ENCODE measurements at places on chromosomes 2 and 18. TPM values are rescaled to one million over a fixed set of nuclear protein-coding genes. Genes with fewer than 3 reads are reported as not detected.
A peak's percentile ranks its signal among the peaks of the same experiment; 100 is the strongest.

CD207 gene
- 0.33 TPM for polyA plus RNA-seq

GALNT14 gene
- 1.6 TPM for polyA plus RNA-seq

- H3K36me3 ChIP-seq, result no peaks in the 10 kb centered on the region
- H3K27me3 ChIP-seq, result no peaks in the 10 kb centered on the region
- H3K4me1 ChIP-seq, result no peaks in the 10 kb centered on the region
- no peak for DNase-seq
Measured at GRCh38 chr18:944440-944839, 39.8 kb downstream of the ADCYAP1 start.

MTCL1 gene
- 28.0 TPM for polyA plus RNA-seq

ZNF532 gene
- 34.7 TPM for polyA plus RNA-seq

ALPI gene
- not detected for polyA plus RNA-seq

PRKAG3 gene
- not detected for polyA plus RNA-seq

DNA sequence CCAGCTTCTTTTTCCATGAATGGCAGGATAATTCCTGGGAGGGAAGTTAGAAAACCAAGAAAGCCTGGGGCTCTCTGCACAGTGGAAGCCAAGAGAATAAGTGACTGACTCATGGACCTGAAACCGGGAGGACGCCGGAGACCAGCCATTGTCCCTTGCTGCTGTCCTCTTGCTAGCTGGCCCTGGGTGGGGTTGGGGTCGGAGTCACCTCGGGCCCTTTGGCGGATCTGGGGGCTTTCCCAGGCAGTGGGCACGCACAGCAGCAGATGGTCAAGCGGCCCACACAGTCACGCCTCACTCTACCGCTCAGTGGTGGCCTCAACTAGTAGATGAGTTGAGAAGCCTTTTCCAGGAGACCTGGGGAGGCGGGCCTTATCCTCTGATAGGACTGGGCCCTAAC lies 15.6 kb downstream of the EFHD1 start:
- no peaks in the 10 kb centered on the region for H3K4me1 ChIP-seq
- H3K4me3 ChIP-seq, result no peak overlapping the region
- no peak overlapping the region for H3K27ac ChIP-seq
- H3K27me3 ChIP-seq, result no peaks in the 10 kb centered on the region
- no peak for DNase-seq

IAH1 gene
- polyA plus RNA-seq, result 133 TPM

DNA sequence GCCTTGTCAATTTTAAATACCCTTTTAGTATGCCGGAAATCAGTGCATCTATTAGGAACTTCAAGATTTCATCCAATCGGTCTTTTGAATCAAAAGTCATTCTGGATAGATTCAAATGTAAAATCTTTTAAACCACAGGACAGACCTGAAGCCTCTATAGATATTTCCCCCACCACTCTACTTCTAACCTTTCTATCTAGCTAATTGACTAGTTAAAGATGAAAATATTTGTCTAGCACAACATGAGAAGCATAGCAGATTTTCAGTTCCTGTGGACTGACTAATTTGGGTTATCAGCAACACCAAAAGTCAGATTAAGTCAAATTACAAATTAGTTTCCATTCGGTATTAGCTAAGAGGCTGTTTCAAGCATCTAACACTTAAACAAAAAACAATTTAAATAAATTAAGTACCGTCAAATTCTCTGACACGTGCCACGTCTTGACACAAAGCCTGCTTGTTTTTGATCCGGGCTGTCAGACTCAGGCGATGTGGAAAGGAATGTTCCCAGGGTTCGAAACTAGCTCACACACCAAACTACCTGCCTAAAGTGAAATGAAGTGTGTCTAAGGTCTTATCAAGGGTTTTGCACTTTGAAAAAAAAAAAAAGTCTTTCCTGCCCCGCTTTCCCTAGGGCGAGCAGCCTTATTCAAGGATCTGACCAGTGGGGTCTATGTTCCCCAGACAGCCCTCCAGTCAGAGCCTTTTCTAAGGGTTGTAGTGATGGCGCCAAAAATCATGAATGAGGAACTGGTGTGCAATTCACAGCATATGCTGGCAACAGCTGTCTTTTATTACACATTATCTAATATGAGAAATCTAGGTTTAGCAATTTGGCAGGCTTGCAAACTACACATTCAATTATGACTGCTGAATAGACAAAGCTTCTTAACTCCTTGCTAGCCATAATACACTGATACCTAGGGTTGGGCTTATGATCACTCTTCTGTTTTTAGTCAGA lies 4.7 kb downstream of the CYTIP start:
- H3K4me3 ChIP-seq, result no peak overlapping the region
- DNase-seq, result peak; percentile 42

DNA sequence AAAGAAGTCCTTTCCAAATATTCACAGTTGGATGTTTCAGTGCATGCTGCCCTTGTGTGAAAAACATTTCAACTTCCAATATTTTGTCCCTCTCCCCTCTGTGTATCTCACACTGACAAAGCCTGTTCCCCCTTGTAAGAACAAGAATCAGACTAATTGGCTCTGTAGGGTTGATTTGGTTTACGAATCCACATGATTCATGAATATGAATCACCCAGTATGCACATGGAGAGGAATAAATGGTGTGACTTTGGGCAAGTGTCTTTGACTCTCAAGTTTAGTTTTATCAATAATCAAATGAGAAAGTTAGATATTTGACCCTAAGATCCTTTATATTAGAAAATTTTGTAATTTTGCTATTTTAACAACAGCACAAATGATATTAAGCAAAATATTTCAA lies 9.3 kb upstream of the CDH20 start:
- no peak overlapping the region for H3K4me3 ChIP-seq
- no peaks in the 10 kb centered on the region for H3K27me3 ChIP-seq
- no peaks in the 10 kb centered on the region for H3K36me3 ChIP-seq
- no peaks in the 10 kb centered on the region for H3K4me1 ChIP-seq
- DNase-seq, result no peak

SESTD1 gene
- polyA plus RNA-seq, result 4.6 TPM

GRCh38 chr2:157789933-157790511 lies 86.1 kb downstream of the ACVR1 start:
- no peak overlapping the region for H3K4me3 ChIP-seq
- peaks cover 16% of the 10 kb centered on the region for H3K36me3 ChIP-seq
- no peak overlapping the region for H3K27ac ChIP-seq
- H3K27me3 ChIP-seq, result no peaks in the 10 kb centered on the region

- no peaks in the 10 kb centered on the region for H3K27me3 ChIP-seq
- H3K4me3 ChIP-seq, result no peak overlapping the region
- H3K27ac ChIP-seq, result peak overlapping the region; percentile 74
- no peak for DNase-seq
Measured at GRCh38 chr18:48836806-48837615, 113.8 kb downstream of the SMAD7 start.

GRCh38 chr2:170313347-170313991 lies 135.5 kb downstream of the MYO3B start:
- no peaks in the 10 kb centered on the region for H3K36me3 ChIP-seq
- H3K27ac ChIP-seq, result no peak overlapping the region
- DNase-seq, result no peak
- H3K27me3 ChIP-seq, result no peaks in the 10 kb centered on the region
- H3K4me3 ChIP-seq, result no peak overlapping the region

- H3K27me3 ChIP-seq, result no peaks in the 10 kb centered on the region
- H3K4me3 ChIP-seq, result peak overlapping the region; percentile 12
- DNase-seq, result peak; percentile 36
- H3K27ac ChIP-seq, result peak overlapping the region; percentile 85
- H3K36me3 ChIP-seq, result no peaks in the 10 kb centered on the region
Measured at GRCh38 chr18:70553245-70553935, 264.5 kb downstream of the SOCS6 start.

DNA sequence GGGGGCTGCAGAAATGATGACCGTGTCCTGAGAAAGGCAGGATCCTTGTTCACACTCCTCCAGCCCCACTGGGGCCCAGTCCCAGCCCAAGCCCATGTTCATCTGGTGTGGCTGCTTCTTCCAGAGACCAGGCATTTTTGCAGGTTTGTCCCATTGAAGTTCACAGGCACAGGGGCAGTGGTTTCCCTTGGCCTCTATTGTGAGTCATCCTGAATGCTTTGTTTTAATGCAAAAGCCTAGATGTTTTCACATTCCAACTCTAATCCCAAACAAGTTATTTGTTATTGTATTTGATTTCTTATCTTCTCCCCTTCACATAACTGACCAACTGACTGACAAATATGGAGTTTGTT lies 426.4 kb upstream of the ID2 start:
- H3K27ac ChIP-seq, result no peak overlapping the region
- DNase-seq, result no peak
- H3K4me3 ChIP-seq, result no peak overlapping the region
- no peaks in the 10 kb centered on the region for H3K4me1 ChIP-seq
- no peaks in the 10 kb centered on the region for H3K27me3 ChIP-seq

UBE2F gene
- polyA plus RNA-seq, result 56.9 TPM

DNA sequence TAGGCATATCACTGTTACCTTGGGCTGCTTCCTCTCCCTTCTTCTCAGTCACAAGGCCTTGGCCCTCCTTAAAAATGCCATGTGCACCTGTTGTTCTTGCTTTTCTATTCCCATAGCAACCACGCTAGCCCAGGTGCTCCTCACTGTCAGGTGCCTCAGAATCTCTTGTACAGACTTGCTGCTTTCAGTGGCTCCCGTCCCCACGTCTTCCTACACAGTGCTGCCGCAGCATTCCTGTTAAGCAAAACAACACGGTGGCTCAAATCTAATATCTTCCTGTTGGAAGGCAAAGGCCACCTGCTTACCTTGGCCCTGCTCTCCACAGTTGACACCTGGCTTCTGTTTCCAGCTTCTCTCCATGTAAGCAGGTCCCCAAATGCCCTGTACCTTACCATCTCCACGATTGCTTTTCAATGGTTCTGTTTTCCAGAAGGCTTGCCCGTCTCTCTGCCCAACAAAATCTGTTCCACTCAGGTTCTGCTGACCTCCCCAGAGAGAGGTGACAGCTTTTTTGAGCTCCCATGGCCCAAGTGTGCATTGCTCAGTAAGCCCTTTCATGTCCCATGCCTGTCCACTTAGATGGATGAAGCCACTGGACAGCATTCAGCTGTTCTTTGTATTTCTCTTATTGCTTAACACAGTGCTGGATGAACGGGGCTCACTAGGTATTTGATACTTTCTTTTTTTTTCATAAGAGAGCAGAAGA lies 240.4 kb downstream of the PRKCE start:
- no peaks in the 10 kb centered on the region for H3K27me3 ChIP-seq
- H3K27ac ChIP-seq, result no peak overlapping the region
- no peak overlapping the region for H3K4me3 ChIP-seq
- H3K4me1 ChIP-seq, result peaks cover 21% of the 10 kb centered on the region
- no peaks in the 10 kb centered on the region for H3K36me3 ChIP-seq

GRCh38 chr2:50391556-50391955 lies 640.4 kb downstream of the NRXN1 start:
- no peaks in the 10 kb centered on the region for H3K4me1 ChIP-seq
- H3K4me3 ChIP-seq, result no peak overlapping the region
- DNase-seq, result no peak
- no peaks in the 10 kb centered on the region for H3K27me3 ChIP-seq
- no peaks in the 10 kb centered on the region for H3K36me3 ChIP-seq
- no peak overlapping the region for H3K27ac ChIP-seq

DNA sequence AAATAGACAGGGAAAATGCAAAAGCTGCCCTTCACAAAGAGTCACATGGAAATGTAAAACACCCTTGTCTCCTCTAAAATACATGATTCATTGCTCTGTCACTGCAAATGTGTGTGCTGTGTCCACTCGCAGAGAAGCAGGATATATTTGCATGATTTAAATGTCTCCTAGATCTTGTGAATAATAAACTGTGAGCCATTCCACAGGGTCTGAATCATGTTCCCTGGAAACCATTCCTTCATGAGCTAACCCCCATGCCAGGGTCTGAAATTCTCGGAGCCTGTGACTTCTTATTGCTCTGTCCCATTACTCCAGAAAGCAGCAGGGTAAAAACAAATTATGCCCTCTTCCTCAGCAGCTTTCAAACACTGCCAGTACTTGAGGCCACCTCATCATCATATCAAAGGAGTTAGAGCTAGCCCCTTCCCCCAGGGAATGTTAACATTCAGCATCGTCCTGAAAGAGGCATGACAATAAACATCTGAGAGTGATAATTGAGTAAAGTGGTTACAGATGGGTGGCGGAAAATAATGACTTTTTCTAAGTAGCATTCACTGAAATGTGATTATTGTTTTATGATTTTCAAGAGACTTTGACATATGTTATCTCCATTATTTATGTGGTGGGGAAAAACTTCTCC lies 11.7 kb upstream of the CNGA3 start:
- H3K36me3 ChIP-seq, result no peaks in the 10 kb centered on the region
- no peaks in the 10 kb centered on the region for H3K27me3 ChIP-seq
- peak overlapping the region; percentile 36 for H3K27ac ChIP-seq
- 0 out of 2 replicates have a peak overlapping the region, but pooled peaks have one; percentile 19 for H3K4me3 ChIP-seq

CFAP221 gene
- polyA plus RNA-seq, result 0.12 TPM

GRCh38 chr18:45236676-45237075 lies 378.6 kb upstream of the SLC14A2 start:
- no peaks in the 10 kb centered on the region for H3K27me3 ChIP-seq
- H3K4me1 ChIP-seq, result no peaks in the 10 kb centered on the region
- no peak overlapping the region for H3K27ac ChIP-seq
- no peak for DNase-seq
- H3K4me3 ChIP-seq, result no peak overlapping the region

DNA sequence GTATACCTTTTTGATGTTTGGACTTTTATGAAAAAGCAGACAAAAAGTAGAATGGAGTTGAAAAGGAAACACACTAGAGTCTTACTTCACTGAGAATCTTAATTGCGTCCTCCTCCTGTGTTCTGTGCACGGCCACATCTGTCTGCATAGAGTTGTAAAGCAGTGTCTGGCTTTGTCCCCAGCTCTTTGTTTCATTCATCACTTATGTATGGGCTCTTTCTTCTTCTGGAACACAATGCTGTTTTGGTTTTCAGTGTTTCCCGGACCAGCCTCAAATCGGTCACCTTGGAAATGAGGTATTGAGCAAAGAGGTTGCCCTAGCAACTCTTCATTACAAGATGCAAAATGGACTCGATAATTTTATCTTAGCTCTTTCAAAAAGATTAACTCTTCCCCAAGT lies 104.3 kb upstream of the CNGA3 start:
- no peaks in the 10 kb centered on the region for H3K36me3 ChIP-seq
- H3K27ac ChIP-seq, result no peak overlapping the region
- no peaks in the 10 kb centered on the region for H3K4me1 ChIP-seq
- no peak for DNase-seq
- no peaks in the 10 kb centered on the region for H3K27me3 ChIP-seq

DNA sequence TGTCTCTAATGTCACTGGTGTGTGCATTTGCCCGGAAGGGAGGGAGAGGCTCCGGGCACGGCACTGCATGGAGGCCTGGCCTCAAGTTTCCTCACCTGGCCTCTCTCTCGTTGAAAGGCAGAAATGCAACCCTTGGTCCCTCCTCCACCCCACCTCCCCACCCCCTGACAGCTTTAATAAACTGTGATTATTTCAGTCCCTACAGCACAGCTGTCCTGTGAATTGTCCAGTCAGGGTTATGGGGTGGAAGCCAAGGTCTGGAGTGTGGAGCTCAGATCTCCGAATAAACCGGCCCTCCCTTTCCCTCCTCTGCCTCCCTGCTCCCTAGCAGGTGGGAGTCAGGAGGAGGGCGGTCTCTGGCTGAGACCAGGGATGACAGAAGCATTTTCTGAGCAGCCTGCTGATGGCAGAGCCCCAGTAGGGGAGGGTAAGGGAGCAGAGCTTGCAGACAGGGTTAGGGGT lies 199.2 kb upstream of the SMAD2 start:
- H3K27me3 ChIP-seq, result peaks cover 12% of the 10 kb centered on the region
- H3K27ac ChIP-seq, result peak overlapping the region; percentile 6
- no peak overlapping the region for H3K4me3 ChIP-seq
- H3K4me1 ChIP-seq, result no peaks in the 10 kb centered on the region
- H3K36me3 ChIP-seq, result no peaks in the 10 kb centered on the region
- no peak for DNase-seq

All from SK-N-SH (cell line).